ENCODE measurements at places on chromosomes 4 and X.

- DNase-seq: no peak
Observed at GRCh38 chr4:174230680-174231079, 52.8 kb downstream of the FBXO8 start.

GRCh38 chrX:24480400-24480865 lies 15.3 kb downstream of the PDK3 start:
- DNase-seq: no peak

GRCh38 chr4:8205749-8206611 lies 6.9 kb downstream of the SH3TC1 start:
- DNase-seq: no peak

- DNase-seq: no peak
Observed at GRCh38 chr4:2059726-2060602, 837 bp downstream of the NAT8L start.

DNA sequence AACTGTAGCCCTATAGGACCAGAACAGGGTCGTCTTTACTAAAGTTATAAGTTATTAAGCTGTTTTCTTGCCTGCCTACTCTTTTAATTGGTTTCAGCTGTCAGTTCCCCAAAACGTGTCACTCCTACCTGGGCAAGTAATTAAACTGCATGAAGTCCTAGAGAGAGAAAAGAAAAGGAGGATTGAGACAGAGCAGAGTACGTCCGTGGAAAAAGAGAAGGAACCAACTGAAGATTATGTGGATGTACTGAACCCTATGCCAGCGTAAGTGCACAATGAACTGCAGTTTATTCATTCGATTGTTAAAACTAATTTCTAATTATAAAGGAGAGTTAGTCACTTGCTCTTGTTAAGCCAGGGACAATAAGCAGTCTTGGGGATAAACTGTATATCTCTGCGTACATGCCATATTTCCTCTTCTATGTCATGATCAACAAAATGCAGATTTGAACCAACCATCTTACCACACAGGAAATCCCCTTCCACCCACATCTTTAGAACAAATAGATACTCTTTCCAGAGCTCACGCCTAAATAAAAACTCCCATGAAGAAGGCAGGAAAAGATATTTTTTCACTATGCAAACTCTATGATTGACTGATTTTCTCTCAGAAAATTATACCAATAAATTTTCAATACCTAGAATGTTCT lies 22.8 kb downstream of the STAP1 start:
- no peak for DNase-seq

GRCh38 chrX:6558979-6559378 lies 24.1 kb upstream of the VCX3A start:
- DNase-seq: no peak

DNA sequence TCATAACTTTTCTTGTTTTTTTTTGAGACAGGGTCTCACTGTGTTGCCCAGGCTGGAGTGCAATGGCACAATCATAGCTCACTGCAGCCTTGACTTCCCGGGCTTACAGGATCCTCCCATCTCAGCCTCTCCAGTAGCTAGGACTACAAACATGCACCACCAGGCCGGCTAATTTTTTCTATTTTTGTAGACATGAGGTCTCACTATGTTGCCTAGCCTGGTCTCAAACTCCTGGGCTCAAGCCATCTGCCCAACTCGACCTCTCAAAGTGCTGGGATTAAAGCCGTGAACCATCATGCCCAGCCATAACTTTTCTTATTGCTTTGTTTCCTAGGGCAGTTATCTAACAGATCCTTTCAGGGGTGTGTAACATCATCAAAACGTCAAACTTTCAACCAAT lies 11.8 kb downstream of the SEC24D start:
- no peak for DNase-seq

GRCh38 chr4:4969298-4969697 lies 50.0 kb downstream of the CYTL1 start:
- DNase-seq: no peak

DNA sequence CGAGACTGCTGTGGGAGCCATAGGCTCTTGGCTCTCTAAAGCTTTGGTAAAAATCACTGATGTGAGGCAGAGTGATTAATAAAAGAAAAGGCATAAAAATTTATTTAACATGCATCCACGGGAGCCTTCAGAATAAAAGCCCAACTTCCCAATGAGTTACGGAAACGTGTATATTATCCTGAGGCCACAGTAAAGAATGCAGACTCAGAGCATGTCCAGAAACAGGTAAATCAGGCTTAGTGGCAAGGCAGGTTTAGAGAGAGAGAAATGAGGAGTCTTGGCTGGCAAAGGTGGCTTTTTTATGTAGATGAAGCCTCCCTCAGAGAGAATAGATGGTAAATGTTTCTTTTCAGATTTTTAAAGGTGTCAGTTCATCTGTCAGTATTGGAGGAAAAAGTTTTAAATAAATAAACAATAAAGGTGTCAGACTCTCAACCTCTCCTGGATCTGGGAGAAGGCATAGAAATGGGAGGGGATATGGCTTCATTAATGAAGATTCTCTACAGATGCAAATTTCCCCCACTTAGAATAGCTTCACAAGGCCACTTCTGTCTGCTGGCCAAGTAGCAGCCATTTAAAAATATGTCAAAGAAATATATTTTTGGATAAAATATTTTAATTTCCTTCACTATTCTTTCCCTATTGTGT lies 24.0 kb downstream of the C4orf51 start:
- DNase-seq: no peak

DNA sequence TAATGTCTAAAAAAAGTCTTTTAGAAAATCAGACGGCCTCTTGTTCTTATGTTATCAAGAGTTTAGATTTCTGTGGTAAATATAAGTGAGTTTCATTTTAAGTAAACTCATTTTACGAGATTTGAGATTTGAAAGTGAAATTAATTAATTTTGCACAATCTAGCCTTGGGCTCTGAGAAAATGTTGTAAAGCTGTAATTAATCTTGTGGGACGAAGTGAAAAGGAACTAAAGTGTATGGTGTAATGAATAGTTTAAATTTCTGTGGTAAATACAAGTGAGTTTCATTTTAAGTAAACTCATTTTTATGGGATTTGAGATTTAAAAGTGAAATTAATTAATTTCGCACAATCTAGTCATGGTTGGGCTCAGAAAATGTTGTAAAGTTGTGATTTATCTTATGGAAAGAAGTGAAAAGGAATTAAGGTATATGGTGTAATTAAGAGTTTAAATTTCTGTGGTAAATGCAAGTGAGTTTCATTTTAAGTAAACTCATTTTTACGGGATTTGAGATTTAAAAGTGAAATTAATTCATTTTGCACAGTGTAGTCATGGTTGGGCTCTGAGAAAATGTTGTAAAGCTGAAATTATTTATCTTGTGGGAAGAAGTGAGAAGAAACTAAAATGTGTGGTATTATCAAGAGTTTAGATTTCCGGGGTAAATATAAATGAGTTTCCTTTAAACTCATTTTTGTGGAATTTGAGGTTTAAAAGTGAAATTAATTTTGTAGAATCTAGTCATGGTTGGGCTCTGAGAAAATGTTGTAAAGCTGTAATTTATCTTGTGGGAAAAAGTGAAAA lies 1.6 kb downstream of the SCML1 start:
- no peak for DNase-seq

DNA sequence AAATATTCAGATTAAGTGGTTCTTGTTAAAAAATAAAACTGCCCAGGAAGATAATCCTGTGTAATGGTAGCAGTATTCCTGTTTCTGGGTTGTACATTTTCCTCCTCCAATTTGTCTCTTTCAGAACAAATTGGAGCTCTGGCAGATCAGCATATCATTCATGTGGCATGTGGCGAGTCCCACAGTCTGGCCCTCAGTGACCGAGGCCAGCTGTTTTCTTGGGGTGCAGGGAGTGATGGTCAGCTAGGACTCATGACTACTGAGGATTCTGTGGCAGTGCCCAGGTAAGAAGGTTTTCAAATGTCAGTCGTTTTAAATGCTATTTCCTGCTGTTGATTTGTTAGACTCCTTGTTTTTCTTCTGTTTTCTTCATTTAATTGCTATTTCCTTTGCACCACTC lies 47.9 kb downstream of the NAP1L5 start:
- DNase-seq: no peak

- no peak for DNase-seq
Observed at GRCh38 chrX:141341743-141342142, 99.4 kb upstream of the SPANXC start.

GRCh38 chrX:65750674-65751469 lies 83.4 kb downstream of the MSN start:
- no peak for DNase-seq

GRCh38 chr4:80578001-80578400 lies 242.5 kb downstream of the CFAP299 start:
- DNase-seq: no peak

GRCh38 chr4:166501941-166502382 lies 628.9 kb downstream of the TLL1 start:
- DNase-seq: peak; percentile 65

DNA sequence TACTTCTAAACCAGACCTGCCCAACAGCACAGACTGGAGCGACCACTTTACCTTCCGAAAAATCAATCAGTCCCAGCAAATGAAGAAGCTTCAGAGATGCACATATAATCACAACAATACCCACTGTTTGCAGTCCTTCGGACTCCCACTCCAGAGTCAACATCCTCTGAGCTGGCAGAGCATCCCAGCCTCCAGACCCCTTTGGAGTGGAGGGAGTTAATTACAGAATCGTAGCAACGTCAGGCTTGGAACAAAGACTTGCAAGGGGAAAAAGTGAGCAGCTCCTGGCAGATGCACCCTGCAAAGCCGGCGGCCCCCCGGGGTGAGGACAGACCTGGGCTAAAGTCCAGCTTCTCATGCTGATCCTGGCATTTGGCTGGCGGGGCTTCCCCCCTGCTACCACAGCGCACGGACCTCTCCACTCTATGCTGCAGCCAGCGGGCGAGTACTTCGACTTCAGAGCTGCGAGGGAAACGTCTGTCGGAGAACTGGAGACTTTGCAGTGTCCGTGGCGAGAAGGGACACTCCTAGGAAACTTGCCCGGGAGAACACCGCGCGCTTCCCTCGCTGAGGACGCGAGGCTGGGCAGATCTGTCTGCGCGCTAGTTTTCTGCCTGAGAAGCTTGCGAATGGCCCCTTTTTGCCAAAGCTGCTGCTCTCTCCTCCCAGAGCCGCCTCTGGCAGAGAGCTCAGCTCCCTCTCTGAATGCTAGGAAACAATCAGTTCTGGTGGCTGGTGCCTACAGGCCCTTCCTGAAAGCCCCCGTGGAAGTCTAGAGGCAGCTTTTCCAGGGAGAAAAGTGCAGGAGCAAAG lies 283.7 kb downstream of the PACRGL start:
- DNase-seq: peak; percentile 63

- DNase-seq: no peak
Observed at GRCh38 chr4:23922541-23923111, 32.8 kb upstream of the PPARGC1A start.

GRCh38 chr4:15884666-15885065 lies 53.9 kb downstream of the FGFBP1 start:
- no peak for DNase-seq

- no peak for DNase-seq
Observed at GRCh38 chrX:129026202-129026601, 497.1 kb downstream of the SMARCA1 start.

DNA sequence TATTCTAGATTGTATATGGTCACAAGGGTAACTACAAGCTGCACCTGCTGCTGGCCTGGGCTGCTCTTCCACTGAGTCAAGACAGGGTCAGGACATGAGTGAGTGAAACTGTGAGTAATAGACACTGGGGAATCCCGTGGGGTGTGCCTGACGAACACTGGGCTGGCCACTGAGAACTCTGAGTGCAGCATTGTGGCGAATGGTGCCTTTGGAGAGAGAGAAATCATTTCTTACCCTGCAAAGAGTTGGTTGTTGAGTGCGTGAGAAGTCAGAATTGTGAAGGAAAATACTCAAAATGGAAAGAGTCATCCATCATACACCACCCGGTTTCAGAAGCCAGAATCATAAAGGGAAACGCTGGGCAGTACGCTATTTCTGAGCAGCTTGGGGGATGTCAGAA lies 43.1 kb upstream of the LSM6 start:
- DNase-seq: no peak

- DNase-seq: no peak
Observed at GRCh38 chr4:26877406-26877805, 16.8 kb downstream of the STIM2 start.

DNA sequence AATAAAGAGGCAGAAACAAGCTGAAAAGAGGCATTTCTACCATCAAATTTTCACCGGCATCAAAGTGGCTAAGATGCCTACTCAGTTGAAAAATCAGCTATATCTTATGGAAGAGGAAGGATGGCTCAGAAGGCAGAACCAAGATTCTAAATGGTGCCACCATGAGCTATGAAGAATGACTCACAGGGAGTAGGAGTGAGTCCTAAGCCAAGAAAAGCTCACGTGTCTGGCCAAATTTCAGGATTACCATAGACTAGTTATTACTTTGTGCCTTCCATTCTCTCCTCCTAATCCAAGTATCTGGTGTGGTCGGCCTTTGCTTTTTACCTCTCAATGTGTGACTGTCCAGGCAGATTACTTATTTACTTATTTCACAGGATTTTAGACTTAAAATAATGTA lies 54.8 kb downstream of the BMP3 start:
- no peak for DNase-seq

GRCh38 chrX:134671294-134671693 lies 13.0 kb upstream of the PLAC1 start:
- no peak for DNase-seq

DNA sequence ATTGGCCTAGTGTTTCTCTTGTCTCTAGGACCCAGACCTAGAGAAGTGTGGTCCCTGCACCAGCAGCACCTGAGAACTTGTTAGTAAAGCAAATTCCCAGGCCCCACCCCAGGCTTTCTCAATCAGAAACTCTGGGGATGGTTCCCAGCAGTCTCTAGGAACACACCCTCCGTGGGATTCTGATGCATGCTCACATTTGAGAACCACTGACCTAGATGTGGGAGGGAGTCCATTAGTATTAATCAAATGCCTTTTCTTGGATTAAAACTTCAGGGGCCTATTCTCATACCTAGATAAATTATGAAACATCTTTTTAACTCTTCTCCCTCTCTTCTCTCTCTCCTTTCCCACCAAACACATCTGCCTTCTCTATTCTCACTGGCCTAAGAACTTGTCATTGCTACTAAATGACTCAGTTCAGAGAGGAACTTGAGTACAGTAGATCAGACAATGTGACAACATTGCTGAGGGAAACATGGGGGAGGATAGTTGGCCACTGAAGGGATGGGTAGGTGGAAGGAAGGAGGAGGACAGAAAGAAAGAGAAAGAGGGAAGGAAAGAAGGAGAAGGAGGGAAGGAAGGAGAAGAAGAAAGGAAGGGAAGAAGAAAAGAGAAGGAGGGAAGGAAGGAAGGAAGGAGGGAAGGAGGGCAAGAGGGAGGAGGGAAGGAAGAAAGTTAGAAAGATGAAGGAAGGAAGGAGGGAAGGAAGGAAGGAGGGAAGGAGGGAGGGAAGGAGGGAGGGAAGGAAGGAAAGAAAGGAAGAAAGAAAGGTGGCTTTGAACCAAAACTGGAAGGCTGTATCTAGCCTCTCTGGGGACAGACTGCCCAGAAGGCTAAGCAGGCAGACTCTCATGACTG lies 132.7 kb upstream of the MAP3K15 start:
- DNase-seq: no peak

DNA sequence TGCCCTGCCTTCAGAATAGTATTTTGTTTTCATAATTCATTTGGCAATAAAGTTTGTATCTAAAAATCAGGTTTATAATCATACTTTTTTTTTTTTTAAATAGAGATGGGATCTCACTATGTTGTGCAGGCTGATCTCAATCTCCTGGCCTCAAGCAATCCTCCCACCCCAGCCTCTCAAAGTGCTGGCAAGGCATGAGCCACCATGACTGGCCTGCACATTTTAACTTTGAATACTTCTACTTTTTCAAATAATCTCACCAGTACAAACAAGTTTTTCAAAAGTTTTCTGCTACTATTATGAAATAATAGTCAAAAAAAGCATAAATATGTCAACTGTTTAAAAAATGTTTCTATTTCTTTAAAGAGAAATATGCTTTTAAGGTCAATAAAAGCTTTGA lies 69.6 kb upstream of the GPR34 start:
- DNase-seq: no peak

- DNase-seq: no peak
Observed at GRCh38 chr4:172683021-172683420, 485.6 kb upstream of the GALNT7 start.

Measured in ecto neural progenitor cell (in vitro differentiated cells).